ENCODE measurements at places on chromosomes 2 and 18.

DNA sequence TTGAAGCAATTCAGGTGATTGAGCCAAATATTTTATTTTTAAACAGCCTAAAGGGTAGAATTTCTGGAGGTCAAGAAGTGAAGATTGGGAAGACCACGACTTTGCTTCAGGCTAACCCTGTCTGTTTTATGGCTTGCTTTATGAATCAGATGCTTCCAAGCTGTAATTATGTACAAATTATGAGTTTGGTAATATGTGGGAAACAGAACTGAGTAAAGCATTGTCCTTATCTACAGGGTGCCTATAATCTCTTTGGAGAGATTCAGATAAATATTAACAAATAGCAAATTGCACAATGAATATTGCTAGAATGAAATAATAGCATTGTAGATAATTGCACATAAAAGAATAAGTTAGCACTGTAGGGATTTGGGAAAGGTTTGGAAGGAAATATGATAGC lies 539.4 kb upstream of the CDH2 start:
- no peak for DNase-seq

DNA sequence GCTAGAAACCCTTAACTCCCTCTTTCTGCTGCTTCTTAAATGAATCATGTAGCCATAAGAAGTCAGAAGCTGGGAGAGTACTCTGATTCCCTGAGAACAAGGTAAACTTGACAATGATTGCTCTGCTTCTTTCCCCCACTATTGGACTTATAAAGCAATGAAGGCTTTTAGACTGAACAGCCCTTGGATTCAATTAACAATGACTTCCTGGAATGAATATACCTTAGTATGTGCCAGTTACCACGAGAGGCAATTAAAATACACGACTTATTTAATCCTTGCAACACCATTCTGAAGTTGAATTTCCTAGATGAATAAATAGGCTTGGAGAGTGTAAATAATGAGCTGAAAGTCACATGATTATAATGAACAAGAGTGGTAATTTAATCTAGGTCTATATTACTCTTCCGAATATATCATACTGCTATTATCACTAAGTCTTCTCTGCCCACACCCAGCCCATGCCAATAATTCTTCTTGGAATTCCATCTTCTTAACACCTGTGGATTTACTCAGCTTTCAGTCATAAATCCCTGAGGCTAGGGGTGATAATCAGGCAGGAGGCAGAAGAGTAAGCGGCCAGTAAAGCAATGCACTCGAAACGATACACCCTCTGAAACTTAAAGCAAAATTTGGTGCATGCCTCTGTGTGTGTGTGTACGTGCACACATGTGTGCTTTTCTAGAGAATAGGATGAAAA lies 170.2 kb downstream of the ATAD2B start:
- DNase-seq: no peak

GRCh38 chr2:235419996-235420395 lies 73.8 kb upstream of the AGAP1 start:
- no peak for DNase-seq

DNA sequence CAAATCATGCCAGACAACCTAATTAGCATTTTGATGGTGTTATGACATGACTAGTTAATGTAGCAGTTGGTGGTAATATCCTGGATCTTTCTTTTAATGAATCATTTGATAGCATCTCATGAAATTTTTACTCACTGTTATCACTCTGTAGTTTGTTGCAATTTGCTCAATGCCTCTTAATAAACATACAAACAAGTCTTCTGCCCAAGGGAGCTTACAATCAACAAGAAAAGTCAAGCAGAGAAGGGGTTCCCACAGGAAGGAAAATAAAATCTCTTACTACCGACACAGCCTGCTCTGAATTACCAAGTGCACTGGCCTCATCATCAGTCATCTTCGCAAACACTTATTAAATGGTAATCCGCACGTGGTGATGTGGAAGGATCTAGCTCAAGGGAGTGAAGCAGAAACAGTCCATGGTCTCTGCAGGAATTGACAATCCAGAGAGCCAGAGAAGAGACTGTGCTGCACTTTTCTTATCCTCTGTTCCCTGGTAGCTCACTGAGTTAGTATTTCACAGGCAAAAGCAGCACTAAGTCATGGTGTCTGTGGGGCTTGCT lies 263.5 kb downstream of the EPHA4 start:
- DNase-seq: no peak

GRCh38 chr18:67222887-67223286 lies 293.6 kb downstream of the DSEL start:
- DNase-seq: no peak

GRCh38 chr2:239864247-239865058 lies 160.7 kb downstream of the NDUFA10 start:
- no peak for DNase-seq

DNA sequence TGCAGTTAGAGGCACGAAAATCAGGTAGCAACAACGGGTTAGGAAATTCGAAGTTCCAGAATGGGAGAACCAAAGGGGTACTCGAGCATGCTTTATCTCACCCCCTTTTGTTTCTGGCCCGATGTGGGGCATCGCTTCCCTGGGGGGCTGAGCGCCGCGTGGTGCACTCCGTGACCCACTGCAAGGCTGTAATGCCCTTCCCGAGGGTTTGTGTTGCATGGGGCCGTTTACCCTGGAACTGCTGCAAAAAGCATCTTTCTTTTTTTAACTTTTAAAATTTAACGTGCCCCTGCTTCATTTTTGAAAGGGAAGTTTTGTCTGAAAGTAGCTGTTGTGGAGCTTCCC lies 4.8 kb downstream of the GDF7 start:
- no peak for DNase-seq

DNA sequence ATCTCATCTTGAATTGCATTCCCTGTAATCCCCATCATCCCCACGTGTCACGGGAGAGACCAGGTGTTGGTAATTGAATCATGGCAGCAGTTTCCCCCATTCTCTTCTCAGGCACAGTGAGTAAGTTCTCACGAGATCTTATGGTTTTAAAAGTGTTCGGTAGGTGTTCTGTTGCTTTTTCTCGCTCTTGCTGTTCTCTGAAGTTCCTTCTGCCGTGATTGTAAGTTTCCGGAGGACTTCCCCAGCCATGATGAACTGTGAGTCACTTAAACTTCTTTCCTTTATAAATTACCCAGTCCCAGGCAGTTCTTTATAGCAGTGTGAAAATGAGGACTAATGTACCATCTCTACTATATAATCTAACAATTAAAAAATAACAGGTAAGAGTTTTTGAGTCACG lies 409.9 kb upstream of the NRXN1 start:
- DNase-seq: no peak

DNA sequence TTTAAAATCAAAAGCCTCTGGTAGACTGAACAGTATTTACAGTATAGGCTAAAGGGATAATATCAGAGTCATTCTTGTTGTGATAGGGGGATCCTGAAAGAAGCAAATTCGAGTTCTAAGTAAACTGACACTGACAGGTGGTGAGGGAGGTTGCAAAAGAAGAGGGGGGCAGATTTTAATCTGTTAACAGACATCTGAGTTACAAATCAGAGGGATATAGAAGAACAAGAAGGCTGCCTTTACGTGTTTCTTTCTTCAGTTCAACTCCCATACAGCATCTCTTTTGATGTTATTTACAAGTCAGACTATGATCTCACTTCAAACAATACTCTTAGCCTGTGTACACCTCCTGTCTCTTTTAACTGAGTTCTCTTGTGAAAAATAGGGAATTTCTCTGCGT lies 16.3 kb upstream of the ITGA4 start:
- DNase-seq: no peak

DNA sequence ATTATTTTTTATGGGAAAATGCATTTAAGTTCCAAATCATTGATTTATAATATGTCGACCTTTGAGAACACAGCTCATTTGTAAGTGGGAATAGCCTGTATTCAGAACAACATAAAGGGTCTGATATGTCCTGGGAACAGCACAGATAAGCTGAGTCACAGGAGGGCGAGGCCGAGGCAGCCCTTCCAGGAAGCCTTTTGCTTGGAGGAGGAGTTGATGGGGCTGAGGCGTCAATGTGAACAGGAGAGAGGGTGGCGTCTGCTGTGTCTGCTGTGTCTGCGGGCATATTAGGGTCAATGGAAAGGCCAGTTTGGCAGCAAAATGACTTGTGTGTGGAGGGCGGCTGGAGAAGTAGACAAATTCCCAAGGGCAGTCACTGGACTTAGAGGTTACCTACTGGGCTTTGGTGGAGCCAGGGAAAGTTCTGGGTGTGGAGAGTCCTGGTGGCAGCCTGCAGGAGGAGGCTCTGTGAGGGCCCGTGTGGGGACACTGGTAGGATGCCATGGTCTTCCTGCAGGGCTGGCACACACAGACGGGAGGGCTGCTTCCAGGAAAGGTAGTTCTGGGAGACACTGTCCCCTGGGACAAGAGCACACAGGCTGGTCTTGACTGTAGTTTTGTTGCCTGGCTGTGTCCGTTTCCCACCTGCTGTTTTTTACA lies 128.1 kb downstream of the GLI2 start:
- DNase-seq: no peak

DNA sequence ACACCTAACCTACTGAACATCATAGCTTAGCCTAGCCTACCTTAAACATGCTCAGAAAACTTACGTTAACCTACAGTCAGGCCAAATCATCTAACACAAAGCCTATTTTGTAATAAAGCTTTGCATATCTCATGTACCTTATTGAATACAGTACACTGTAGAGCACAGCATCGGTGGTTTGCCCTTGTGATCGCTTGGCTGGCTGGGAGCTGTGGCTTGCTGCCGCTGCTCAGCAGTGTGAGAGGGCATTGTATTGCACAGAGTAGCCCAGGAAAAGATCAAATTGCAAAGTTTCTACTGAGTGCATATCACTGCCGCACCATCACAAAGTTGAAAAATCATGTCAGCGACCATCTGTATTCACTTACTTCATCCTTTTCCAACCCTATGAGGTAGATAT lies 62.3 kb upstream of the NCK2 start:
- no peak for DNase-seq

- DNase-seq: peak; percentile 95
Observed at GRCh38 chr18:79951545-79952455, at the start of gene SLC66A2. Gene SLC66A2, minus strand, starts transcription at chr18:79951653. Its CDS starts 727 bp downstream, at chr18:79950926.

GRCh38 chr2:35870713-35871112 lies 484.9 kb upstream of the CRIM1 start:
- DNase-seq: no peak

DNA sequence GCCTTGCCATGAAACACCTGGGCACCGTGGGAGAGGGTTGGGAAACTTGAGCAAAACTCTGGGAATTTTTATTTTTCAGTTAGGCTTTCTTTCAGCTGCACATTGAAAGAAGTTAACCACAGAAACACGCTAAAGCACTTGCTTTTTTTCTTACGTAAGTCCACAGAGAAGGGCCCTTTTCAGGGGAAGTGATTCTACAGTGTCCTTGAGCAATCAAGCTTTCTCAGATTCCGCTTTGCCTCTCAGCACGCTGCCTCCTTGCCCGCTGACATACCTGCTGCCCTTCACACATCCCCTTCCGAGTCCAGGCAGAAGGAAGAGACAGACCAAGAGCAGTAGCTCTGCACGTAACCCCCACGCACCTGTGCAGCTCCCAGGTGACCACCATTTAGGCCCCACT lies 135.5 kb upstream of the MYT1L start:
- no peak for DNase-seq

GRCh38 chr2:122028371-122029100 lies 273.1 kb downstream of the TSN start:
- no peak for DNase-seq

DNA sequence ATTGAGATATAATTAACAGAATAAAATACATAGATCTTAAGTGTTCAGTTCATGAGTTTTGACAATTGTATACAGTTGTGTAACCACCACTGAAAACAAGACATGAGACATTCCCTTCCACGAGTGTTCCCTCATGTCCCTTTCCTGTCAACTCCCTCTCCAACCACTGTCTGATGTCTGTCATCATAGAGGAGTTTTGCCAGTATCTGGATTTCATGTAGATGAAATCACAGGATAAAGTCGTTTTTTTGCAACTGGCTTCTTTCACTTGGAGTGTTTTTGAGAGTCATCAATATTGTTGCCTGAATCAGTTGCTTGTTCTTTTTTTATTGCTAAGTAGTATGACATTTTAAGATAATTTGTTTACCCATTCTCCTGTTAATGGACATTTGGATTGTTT lies 52.7 kb downstream of the RBMS1 start:
- no peak for DNase-seq

DNA sequence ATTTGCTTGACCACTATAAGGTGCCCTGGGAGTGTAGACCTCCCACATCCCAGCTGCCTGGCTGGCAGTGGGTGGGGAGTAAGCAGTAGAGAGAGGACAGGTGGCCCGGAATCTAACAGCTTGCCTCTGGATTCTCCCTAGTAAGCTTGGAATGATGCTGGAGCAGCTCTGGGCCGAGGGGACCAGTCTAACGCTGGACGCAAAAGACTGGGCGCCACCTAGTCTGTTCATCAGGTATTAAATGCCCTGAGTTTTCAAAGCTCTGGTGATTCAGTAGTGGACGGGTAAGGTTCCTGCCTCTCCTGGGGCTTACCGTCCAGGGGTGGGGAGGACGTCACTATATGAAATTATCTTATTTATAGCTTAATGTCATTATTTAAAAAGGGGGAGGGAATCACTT lies 648 bp upstream of the LYPD6B start:
- DNase-seq: no peak

GRCh38 chr2:60693551-60693950 lies 62.5 kb upstream of the PAPOLG start:
- no peak for DNase-seq

DNA sequence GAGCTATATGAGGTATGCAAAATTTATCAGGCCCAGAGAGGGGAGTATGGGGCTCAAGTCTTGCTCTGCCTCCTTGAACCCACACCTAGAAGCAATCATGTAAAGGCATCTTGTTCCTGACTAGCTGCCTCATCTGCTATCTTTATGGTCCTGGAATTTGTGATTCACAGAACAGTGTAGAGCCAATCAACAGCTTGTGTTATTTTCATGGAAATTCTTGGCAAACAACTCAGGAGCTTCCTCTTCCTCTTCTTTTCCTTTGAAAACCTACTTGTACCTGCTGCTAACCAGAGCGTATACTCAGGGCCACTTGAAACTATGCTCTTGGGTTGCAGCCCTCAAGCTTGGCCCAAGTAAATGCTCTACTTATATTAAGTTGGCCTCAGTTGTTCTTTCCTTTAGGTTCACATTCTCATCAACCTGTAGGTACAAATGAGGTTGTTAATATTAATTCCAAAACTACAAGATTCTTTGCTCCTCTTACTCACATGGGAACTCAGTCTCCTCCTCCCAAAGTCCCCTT lies 3.5 kb upstream of the NOSTRIN start:
- DNase-seq: no peak

DNA sequence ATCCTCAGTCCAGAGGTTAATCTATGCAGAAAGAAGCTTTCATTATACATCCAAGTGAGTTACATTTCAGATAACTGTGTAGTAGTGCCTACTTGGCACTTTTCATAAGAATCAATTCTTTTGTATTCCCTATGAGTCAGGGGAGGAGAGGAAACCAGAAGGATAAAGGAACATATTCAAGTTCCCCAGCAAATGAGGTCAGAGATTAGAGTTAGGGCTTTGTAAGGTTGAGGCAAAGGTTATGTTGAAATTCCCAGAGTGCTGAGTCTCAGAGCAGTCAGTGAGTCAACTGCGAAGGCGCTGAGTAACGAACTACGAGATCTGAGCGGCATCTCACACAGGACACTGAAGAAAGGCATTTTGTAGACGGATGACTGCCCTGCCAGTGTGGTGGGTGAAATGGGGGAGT lies 25.1 kb upstream of the ME2 start:
- DNase-seq: no peak

Measured in femur (tissue), 1 donor.